ENCODE measurements at places on chromosomes 12 and 14. TPM values are rescaled to one million over a fixed set of nuclear protein-coding genes. Genes with fewer than 3 reads are reported as not detected.

DNA sequence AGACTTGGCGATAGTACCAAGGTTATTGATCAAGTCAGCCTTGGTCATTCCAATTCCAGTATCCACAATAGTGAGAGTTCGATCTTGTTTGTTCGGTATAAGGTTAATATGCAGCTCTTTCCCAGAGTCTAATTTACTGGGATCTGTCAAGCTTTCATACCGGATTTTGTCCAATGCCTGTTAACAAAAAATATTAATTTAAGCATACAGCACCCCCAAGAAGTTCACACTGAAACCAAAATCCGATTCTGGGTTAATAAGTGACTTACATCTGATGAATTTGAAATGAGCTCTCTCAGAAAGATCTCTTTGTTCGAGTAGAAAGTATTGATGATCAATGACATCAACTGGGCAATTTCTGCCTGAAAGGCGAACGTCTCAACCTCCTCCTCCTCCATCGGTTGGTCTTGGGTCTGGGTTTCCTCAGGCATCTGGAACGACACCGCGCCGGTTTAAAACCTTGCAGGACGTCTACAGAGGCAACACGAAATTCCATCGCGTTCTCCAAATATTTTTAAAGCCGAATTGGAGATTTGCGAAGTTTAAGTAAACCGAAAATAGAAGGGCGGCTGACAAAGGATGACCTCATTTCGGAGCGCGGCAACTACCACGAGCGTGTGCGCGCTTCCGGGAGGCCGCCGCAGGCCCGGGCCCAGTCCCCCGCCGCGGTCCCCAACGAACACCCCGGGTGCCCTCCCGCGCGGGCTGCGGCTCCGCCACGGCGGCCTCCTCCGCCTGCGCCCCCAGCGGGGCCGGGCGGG lies 716 bp downstream of the HSP90AA1 start:
- peak overlapping the region; percentile 95 for H3K4me3 ChIP-seq
- peaks cover 54% of the 10 kb centered on the region for H3K36me3 ChIP-seq
- H3K27me3 ChIP-seq = no peaks in the 10 kb centered on the region
- peak; percentile 73 for DNase-seq
- peak overlapping the region; percentile 89 for H3K27ac ChIP-seq
- peaks cover 70% of the 10 kb centered on the region for H3K4me1 ChIP-seq

DNA sequence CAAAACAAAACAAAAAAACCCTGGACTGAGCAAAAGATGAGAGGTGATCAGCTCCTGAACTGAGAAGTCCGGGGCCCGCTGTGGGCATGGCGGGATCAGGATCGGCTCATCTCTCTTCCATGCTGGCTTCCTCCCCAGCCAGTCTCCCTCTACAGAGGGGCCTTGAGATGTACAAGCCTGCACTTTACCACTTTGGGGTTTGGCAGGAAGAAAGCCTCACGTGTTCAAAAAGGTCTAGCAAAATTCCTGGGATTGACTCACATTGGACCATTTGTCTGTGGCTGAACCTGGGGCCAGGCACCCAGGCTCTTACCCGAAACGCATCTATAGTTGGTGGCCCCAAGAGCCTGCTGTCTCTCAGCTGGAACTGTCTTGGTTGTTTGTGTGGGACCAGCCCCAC lies 89.0 kb downstream of the SLC24A4 start:
- H3K4me3 ChIP-seq = no peak overlapping the region
- H3K27me3 ChIP-seq = peaks cover 17% of the 10 kb centered on the region
- no peaks in the 10 kb centered on the region for H3K4me1 ChIP-seq
- DNase-seq = no peak
- H3K36me3 ChIP-seq = no peaks in the 10 kb centered on the region

DNA sequence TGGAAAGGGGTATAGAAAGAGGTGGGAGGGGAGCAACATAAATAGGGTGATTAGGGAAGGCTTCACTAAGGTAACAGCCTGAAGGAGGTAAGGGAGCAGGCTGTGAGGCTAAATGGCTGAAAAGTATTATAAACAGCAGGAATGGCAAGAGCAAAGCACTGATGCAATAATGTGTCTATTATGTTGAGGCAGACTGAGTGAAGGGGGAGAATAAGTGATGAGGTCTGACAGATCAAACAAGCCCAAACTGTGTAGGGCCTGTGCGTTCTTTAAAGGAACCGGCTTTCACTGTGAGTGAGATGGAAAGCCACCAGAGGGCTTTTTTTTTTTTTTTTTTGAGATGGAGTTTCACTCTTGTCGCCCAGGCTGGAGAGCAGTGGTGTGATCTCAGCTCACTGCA lies 6.7 kb upstream of the VCPKMT start:
- DNase-seq = no peak
- no peaks in the 10 kb centered on the region for H3K27me3 ChIP-seq
- H3K4me3 ChIP-seq = no peak overlapping the region
- peaks cover 19% of the 10 kb centered on the region for H3K36me3 ChIP-seq
- H3K4me1 ChIP-seq = no peaks in the 10 kb centered on the region

- H3K4me1 ChIP-seq = peaks cover 24% of the 10 kb centered on the region
- no peak for DNase-seq
- H3K27ac ChIP-seq = no peak overlapping the region
- peaks cover 18% of the 10 kb centered on the region for H3K36me3 ChIP-seq
- peak overlapping the region; percentile 95 for H3K4me3 ChIP-seq
Observed at GRCh38 chr12:53045696-53046045, 4.2 kb upstream of the TNS2 start.

GRCh38 chr14:68670359-68670715 lies 122.5 kb downstream of the ZFP36L1 start:
- no peaks in the 10 kb centered on the region for H3K27me3 ChIP-seq
- no peak overlapping the region for H3K27ac ChIP-seq
- no peak overlapping the region for H3K4me3 ChIP-seq
- no peaks in the 10 kb centered on the region for H3K36me3 ChIP-seq
- peaks cover 3% of the 10 kb centered on the region for H3K4me1 ChIP-seq

DNA sequence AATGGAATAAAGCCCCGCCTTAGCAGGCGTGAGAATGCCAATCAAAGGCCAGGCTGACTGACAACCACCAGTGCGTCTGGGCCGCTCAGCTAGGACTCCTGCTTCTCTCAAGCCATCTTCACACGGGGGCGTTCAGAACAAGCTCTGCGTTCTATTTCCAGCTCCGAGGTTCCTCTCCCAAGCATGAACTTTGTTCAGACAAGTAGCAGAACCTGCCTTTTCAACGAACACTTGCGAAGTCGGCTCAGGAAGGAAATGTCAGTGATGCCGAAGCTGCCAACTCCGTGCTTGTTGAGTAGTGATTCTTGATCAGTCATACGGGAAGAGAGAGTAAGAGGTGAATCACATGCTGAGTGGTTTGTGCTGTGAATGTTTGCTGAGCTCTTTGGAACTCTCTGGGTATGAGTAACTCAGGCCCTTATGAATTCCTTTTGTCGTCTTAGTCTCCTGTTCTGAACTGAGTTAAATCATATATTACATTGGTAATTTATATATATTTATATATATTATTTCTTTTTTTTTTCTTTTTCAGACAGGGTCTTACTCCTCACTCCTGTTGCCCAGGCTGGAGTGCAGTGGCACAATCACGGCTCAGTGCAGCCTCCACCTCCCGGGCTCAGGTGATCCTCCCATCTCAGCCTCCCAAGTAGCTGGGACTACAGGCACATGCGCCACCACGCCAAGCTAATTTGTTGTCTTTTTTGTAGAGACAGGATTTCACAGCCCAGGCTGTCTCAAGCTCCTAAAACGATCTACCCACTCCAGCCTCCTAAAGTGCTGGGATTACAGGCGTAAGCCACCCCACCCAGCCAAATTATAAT lies 29.4 kb upstream of the BCL7A start:
- H3K27me3 ChIP-seq = peaks cover 14% of the 10 kb centered on the region

DNA sequence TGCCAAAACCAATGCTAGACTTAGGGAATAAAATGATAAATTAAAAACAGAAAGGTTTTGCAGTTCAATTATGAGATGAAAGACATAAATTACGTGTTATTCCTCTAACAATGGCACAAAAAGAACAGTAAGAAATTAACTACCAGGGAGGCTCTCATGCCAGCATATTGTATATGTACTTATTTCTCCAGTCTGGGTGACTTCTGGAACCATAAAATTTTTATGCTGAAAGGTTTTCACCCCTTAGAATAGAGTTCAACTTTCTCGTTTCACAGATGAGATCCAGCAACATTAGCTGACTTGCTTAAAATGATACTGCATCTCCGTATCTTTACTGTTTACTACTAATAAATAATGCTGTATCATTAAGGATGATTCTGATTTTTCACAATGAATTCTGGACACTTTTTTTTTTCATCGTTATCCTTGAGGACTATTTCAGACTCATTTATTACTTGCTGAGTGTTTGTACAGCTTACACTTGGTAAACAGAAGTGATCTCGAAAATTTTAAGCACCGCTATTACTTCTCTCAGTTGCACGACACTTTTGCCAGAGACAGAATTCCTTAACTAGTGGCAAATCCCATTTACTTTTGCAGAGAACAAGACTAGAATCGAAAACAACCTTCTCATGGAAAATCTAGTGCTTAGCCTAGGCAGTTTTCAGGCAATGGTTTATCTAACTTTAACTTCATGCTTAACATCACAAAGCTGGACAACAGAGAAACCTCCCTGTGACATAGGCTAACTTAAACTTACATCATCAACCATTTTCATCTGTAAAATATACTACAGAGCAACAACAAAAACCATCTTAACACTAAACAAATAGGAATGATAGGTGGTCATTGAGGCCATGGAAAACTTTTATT lies 2.7 kb downstream of the RSRC2 start:
- peaks cover 42% of the 10 kb centered on the region for H3K4me1 ChIP-seq
- DNase-seq = no peak
- peaks cover 62% of the 10 kb centered on the region for H3K36me3 ChIP-seq
- peak overlapping the region; percentile 62 for H3K27ac ChIP-seq

DNA sequence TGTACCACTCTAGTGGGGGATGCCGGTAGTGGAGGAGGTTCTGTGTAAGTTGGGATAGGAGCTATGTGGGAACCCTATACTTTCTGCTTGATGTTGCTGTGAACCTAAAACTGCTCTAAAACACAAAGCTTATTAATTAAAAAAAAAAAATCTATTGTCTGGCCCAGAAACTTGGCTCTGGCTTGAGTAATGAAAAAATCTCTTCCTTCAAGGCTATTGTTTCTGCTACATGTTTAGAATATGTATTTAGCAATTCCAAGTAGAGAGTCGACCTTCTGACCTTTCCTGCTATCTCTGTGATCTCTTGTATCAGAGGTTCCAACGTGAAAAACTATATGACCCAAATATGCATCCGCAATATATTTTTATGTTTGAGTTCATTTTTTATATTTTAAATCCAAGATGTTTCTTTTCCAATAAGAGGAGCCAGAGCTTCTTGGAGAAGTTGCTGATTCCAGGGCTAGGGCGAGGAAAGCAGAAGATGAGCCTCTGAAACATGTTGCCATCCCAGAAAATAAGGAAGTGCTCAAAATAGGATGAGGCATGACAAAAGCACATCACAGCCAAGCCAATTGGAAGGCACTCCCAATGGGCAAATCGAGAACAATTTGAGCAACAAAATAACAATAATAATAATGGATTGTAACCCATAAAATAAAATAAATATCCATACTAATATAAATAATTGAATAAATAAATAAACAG lies 184.6 kb upstream of the TMEM260 start:
- H3K27me3 ChIP-seq = no peaks in the 10 kb centered on the region
- no peak overlapping the region for H3K27ac ChIP-seq
- no peaks in the 10 kb centered on the region for H3K36me3 ChIP-seq
- DNase-seq = no peak

Gene GYS2
- not detected for total RNA-seq
